ENCODE measurements at places on chromosomes 13 and 19.

DNA sequence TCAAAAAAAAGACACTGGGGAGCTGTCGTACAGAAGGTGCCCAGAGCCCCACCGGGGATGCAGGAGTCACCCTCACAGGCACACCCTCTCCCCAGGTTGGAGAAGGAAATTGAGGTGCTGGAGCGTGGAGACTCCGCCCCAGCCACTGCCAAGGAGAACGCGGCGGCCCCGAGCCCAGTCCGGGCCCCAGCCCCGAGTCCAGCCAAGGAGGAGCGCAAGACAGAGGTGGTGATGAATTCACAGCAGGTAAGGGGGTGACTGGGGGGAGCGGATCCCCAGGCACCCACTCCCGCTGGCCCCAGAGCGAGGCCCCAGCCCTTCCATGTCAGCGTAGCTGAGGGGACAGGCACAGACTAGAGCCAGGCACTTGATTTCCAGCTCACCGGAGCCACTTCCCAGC is 19.9 kb upstream of the MISP start:
- no peak for DNase-seq

GRCh38 chr13:112448621-112449544 is 72.7 kb downstream of the SPACA7 start:
- no peak for DNase-seq

GRCh38 chr19:45056831-45057230 is 18.0 kb downstream of the CLASRP start:
- no peak for DNase-seq

- peak; percentile 51 for DNase-seq
Measured at GRCh38 chr13:85806553-85807175, 7.4 kb upstream of the SLITRK6 start.

GRCh38 chr13:40168425-40169166 is 497.8 kb downstream of the FOXO1 start:
- DNase-seq, result no peak

DNA sequence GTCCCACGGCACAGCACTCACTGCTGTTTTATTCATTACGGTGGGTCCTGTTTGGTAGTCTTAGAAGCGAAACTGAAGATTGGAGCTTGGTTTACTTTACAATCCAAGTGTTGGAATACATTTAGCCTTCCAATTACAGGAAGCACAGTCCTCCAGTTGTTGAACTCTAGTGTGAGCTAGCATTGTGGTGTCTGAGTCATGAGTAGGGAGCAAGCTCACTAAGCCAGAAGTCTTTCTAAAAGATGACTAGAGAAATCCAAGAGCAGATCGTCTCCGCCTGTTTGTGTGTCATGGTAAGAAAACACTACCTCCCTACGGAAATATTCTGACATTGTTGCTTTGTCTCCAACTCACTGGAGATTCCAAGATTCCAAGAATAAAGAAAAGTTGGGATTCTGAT is 10.1 kb upstream of the SHISA2 start:
- no peak for DNase-seq

- DNase-seq, result no peak
Measured at GRCh38 chr19:21824679-21825078, 11.3 kb downstream of the ZNF43 start.

DNA sequence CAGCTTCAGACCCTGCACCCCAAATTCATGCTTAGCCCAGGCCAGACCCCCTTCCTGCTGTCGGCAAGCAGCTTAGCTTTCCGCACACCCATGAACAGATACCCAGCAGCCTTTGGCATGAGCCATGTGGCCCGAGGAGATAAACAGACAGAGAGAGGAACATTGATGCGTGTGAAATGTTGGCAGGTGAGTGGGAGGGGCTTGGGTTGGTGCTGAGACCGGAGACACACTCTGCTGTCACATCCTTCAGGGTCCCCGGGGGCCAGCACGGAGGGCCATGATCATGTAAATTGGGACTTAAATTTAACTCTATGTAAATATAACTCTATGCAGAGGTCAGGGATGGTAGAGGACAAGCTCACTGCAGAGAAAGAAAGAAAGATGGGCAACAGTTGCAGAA is 1.5 kb downstream of the CD22 start:
- no peak for DNase-seq

- DNase-seq, result peak; percentile 44
Measured at GRCh38 chr19:35030257-35031071, at the start of gene SCN1B. Gene SCN1B, plus strand, starts transcription at chr19:35030470. Its CDS starts 351 bp downstream, at chr19:35030821.

DNA sequence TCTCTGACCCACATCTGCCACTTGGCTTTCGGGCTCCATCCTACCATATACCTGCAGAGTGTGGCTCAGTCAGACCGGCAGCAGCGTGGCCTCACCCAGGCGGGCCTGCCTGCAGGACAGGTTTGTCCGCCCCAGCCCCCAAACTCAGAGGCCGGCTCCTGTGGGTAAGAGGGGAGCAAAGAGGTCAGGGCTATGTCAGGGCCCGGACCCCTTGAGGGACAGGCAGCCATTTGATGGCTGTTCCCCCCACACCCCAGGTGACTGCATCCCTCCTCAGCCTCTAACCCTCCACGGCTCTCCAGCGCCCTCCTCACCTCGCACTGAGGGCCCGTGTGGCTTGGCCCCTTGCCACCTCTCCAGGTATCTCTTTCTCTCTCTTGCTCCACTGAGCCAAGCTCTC is 12.3 kb upstream of the ZBTB32 start:
- DNase-seq, result no peak

DNA sequence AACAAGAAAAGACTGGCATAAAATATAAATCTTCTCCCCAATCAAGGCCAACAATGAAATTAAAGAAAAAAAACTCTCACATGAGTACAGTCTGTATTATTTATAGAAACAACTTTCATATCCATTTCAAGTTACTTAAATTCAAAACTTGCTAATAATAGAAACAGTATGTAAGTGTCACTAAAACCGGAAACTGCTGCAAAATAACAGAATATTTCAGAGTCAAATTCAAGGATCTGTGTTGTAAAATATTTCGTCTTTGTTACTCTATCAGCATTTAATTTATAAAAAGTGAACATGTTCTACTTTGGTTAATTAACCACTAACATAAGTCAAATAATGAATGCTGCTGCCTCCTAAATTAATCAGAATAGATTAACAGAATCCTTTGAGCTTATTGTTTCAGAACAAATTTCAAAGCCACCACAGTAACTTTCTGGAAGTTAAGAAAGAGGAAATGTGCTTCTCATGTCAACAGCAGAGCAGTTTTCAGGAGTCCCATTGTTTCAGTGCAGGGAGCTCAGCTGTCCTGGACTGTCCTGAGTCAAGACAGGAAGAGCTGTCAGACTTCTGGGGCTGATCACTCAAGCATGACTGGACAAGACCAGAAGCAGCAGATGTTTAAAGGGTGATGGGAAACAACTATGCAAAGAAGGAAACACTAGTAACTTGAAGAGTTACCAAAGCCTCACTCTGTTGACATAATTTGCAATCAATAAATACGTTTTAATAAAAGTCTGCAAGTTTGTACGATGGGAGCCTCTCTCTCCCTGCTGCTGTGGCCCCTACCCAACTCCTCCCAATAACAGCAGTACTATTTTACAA is 76.9 kb downstream of the FOXO1 start:
- no peak for DNase-seq

DNA sequence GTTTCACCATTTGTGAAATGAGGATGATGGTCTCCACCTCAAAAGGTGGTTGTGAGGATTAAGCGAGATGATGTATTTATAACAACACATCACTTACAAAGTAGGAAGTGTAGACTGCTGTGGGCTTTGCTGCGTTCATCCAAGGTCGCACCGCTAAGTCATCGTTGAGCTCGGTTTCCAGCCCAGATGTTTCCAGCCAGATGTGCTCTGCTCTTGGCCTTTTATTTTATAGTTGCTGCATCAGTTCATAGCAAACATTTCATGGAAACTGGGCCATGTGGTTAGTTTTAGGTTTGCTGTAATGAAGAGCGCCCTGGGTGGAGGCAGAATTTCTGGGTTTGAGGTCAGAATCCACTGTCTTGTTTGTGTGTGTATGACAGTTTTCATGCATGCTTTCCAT is 76.5 kb upstream of the RNF113B start:
- DNase-seq, result no peak

- no peak for DNase-seq
Measured at GRCh38 chr13:80894917-80895316, 554.0 kb upstream of the SPRY2 start.

GRCh38 chr13:50393628-50394027 is 378.4 kb downstream of the KCNRG start:
- DNase-seq, result no peak

- DNase-seq, result no peak
Measured at GRCh38 chr13:98284679-98285078, 107.6 kb upstream of the RNF113B start.

DNA sequence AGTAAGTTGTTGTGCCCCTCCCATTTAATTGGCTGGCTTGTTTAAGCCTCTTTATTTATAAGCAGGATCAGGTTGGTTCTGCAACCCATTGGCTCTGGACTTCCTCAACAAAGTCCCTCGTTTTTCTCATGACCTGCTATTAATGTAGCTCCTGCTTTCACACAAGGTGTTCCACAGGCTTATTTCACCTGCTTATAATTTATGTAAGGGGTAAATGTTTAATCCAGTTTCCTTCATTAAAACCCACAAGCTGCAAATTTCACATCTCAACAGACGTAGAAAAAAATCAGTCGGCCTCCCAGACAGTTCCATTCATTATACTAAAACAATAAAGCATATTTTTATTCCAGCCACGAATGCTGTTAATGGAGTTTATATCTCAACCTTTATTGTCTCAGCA is 86.1 kb downstream of the TBC1D4 start:
- DNase-seq, result no peak

- no peak for DNase-seq
Measured at GRCh38 chr13:65260946-65261891, 1968.9 kb downstream of the PCDH9 start.

DNA sequence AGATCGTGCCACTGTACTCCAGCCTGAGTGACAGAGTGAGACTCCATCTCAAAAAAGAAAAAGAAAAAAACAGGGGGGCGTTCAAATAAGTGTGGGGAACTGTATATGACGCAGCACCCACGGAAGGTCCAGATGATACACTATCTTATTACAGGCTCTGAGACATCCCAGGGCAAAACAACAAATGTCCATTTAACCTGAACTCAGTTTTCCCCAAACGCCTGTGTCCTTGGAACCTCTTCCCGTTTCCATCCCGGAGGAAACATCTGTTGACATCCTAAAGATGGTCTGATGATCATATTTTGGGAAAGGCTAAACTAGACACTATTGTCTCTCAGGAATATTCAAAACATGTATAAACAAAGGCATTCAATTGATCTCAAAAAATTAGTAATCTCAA is 72.4 kb downstream of the COL4A1 start:
- no peak for DNase-seq

DNA sequence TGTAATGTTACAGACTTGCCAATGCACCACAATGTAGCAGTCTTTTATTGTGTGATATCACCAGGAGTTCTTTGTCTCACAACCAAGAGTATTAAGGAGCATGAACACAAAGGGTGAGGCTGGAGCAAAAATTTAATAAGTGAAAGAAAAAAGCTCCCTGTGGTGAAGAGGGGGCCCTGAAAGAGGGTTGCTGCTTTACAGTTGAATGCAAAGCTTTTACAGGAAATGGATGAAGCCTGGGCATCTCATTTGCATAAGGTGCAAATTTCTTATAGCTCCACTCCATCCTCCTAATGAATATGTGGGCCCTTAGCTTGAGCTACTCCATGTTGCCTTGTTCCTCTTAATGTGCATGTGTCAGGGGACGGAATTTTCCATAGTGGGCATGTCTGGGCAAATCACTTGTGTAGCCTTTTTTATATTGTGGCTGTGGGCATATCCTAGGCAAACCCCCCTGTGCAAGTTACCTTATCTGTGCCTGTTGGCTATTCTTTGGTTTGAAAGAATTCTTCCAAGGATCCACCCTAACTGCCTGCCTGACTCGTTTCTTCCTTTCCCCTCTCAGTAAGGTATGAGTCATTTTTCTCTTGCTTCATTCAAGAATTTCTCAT is 45.3 kb upstream of the TRPC4 start:
- DNase-seq, result no peak

DNA sequence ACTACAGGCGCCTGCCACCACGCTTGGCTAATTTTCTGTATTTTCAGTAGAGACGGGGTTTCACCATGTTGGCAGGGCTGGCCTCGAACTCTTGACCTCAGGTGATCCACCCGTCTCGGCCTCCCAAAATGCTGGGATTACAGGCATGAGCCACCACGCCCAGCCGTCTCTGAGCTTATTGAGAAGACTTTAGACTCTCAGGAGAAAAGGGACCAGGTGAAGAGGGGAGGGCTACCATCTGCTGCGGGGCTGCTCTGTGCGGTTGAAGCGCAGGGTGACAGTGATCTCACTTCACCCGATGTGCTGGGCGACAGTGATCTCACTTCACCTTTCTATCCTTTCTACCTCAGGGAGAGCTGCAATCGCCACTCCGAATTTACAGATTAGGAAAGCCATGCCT is 25.3 kb downstream of the PDCD5 start:
- DNase-seq, result no peak

DNA sequence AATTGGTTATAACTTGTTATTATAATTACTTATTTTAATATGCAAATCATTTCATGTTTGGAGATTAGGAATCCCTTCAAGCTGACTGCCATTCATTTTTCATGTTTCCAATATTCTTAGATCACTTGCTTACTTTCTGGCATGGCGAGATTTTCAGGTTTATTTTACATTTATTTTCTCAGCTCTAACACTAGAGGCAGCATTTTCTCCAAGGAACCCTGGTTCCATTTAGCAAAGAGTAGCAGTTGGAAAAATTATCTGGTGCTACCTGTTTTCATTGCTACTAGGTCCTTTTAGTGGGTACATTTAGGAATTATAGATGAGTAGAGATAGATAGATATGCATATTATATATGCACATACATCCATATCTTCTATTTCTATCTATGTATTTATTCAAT is 90.9 kb upstream of the TRPC4 start:
- no peak for DNase-seq

DNA sequence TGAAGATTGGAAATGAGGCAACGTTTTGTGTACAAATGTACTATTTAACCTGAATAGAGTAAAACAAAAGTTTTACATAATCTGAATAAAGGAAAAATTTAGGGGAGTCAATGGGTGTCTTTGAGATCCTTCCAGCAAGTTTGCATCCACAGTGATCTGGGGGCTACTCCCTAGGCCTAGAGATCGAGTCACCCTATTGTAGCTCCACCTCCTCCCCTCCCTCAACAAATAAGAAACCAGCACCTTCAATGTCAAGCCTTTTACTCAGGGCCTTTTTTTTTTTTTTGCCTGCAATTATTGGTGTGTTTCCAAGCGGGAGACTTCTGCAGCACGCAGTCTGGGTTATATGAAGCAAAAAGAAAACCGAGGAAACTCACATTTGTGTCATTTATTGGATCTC is 16.3 kb upstream of the RAP2A start:
- no peak for DNase-seq

DNA sequence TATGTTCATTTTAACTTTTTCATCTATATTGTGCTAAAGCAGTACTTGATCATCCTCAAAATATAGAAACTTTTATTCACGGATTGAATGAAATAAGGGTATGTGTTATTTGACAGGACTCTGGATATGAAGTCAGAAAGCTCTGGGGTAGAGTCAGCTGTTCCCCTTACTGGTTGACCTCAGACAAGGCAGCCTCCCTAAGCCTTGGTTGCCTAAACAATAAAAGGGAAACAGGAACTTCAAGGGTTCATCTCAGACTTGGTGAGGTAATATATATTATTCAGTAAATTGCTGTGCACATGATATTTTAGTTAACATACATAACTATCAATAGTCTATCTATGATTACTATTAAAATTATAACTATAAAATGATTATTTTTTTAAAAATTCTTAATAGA is 13.6 kb downstream of the POLR1D start:
- no peak for DNase-seq

- DNase-seq, result no peak
Measured at GRCh38 chr13:35354285-35354684, 122.2 kb downstream of the MAB21L1 start.

All from activated CD4-positive, alpha-beta T cell treated with anti-CD3 and anti-CD28 coated beads, Interleukin-2, Interleukin-4, amounts not matched to agents 100 ng/mL and 50 ng/mL, durations not matched to agents 16 hours and 8 hours (primary cell).